ENCODE measurements at places on chromosomes 2 and 18.

DNA sequence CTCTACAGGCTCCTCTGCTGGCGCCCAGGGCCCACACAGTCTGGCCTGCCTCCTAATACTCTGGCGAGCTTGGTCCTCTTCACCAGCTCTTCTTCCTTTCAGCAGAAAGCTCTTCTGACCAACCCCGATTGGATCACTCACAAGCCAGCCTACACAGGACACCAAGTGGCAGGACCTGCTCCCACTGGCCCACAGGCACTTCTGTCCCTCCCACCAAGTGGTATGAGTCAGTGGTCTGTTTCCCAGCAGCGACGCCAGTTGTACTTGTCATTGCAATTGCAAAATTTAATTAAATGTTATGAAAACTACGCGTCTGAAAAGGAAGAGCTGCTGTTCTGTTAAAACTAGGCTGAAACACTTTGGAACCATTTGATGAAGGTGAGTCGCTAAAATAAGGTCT lies 46.7 kb downstream of the NDUFA10 start:
- DNase-seq: no peak

GRCh38 chr2:64105670-64106461 lies 38.4 kb downstream of the PELI1 start:
- DNase-seq: no peak

DNA sequence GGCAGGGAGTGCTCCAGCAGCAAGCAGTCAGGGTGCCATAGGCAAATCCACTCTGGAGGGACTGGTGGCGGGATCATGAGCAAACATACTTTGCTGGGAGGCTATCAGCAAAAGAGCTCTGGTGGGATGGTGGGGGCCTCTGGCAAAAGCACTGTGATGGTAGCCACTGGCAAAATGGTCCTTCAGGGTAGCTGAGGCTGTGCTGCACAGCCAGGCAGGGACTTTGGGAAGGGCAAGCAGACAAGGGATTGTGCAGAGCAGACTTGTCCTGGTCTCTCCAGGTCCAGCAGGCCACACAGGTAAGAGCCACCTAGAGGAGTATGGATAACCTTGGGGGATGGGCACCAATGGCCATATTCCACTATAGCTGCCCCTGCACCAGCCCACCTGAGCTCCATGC lies 129.4 kb upstream of the OTOS start:
- DNase-seq: no peak

GRCh38 chr2:48279344-48280090 lies 250.4 kb upstream of the STON1 start:
- DNase-seq: no peak

GRCh38 chr2:215141706-215142105 lies 3.3 kb upstream of the ABCA12 start:
- no peak for DNase-seq

DNA sequence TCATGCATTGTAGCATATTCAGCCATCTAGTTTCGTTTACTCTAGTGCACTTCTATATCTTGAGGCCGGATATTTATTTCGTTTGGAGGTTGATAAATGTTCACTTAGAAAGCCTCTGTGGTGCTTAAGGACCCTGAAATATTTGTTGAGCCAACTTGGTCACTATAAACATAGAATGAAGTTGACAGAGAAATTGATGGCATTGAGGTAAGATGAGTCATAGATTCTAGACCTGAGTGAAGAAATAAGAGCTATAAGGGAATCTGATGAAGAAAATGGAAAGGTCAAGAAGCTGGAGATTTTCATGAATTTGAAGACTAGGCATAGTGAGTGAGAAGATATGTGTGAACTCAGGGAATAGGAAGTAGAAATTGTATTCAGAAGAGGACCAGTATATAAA lies 35.9 kb downstream of the EPC2 start:
- DNase-seq: no peak

GRCh38 chr2:68385907-68386287 lies 20.8 kb downstream of the PLEK start:
- no peak for DNase-seq

GRCh38 chr2:55047677-55048299 lies 2.5 kb downstream of the RTN4 start:
- DNase-seq: no peak

DNA sequence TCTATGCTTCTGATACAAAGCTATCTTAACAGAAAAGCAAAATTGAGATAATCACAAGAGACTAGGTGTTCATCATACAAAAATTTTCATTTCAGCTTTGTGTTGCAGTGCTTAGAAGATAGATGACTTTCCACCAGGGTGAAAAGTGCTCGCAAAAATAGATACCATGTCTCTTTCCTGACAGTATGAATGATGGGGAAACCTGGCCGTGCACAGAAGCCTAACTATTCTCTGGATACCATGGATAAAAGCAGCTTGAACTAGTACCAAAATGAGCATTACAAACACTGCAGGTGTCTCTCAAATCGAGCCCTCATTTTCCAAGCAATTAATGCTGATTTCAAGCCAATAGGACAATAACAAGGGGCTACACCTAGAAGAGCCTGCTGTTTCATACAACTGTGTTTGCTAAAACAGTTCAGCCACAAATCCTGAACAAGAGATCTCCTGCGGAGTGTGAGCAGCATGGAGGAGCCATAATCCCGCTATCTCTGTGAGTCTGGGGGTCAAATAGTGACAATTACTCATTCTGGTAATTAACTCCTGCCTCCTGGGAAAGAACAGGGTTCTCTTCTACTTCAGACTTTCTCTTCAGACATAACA lies 507.6 kb downstream of the PID1 start:
- DNase-seq: no peak

DNA sequence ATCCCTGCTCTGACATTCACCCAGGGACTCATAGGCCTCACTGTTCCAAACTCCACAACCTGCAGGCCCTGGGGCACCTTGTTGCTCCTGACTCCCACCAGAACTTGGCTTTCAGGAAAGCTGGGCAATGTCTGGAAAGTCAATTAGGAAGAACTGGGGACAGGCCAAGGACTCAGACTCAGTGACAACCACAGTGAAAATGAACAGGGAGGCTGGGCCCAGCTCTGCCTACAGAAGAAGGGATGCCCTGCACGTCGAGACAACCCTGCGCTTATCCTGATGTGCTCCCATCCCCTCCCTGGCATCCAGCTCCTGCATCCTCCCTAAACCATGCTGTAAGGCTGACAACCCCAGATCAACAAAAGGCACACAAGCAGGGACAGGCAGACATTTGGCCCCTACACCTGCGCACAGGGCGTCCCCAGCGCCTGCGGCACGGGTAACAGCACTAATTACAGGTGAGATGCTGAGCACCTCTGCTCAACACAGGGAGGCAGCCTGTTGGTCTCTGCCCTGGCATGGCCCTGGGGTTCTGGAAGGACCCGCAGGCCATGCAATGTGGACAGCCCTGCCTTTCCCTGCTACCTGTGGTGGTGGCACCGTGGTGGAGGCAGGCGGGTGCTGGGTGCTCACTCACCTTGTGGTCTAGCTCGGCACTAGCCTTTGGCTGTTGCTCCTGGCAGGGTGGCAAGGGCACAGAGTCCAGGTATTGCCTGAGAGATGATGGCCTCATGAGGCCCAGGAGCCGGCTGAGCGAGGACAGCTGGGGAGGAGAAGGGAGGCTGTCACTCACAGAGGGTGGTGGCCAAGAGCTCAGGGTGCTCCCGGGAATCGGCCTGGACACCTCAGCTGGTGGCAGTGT lies 23.6 kb upstream of the SEMA4C start:
- DNase-seq: no peak

DNA sequence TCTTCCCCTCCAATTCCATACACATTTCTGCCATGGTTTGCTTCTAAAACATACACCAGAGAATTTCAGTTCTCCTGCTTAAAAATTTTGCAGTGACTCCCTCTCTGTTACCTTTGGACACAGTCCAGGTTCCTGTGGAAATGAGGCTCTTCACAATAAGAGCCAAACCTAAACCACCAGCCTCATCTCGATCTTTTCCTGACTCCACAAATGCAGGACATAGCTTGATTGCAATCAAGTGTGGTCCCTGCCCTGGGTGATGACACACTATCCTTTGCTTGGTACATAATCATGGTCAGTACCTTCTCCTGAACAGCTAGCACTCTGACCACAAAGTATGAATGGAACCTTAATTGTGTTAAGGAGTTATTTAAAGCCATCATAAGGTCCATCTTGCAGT lies 134.9 kb upstream of the CHAC2 start:
- DNase-seq: no peak

DNA sequence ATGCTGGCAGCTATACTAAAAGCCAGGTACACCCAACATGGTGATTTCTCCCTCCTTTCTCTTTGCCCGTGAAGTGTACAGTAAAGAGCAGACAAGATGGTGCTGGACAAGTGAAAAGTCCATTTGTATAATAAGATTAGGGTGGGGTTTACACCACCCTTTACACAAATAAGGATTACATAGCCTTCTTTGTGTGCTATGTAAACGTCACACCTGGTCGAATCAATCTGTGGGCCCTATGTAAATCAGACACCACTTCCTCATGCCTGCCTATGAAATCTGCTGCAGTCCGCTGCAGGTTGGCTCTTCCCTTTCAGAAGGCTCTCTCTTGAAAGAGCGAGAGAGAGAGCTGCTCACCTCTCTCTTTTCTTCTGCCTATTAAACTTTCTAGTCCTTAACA lies 1054.3 kb upstream of the SLC39A10 start:
- DNase-seq: no peak

DNA sequence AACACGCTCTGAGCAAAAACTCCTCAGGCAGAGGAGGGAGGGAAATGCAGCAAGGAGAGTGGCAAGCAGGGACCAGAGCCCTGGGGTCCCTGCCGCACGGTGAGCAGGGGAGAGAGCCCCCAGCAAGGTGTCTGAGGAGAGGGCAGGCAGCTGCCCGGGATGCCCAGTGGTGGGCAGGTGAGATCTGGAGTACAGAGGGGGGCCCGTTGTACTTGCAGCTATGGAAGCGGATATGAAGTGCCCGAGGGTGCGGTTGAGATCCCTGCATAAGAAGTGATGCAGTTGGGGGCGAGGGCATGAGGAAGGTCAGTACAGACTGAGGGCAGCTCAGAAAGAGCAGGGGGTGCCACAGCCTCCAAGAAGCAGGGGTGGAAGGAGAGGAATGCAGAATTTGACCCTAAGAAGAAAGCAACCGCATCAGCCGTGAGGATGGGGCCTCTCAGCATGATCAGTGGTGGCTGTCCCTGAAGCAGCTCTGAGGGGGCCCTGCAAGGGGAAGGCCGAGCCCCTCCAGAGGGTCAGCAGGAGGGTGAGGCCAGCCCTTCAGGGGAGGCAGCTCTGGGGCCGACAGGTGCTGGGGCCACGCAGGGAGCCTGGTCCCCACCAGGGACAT lies 29.4 kb downstream of the MTERF4 start:
- no peak for DNase-seq

GRCh38 chr18:36856815-36857214 lies 27.9 kb downstream of the KIAA1328 start:
- DNase-seq: no peak

- no peak for DNase-seq
Observed at GRCh38 chr2:73931531-73932500, 5.1 kb downstream of the DGUOK start.

GRCh38 chr2:173869244-173870229 lies 95.6 kb downstream of the SP3 start:
- no peak for DNase-seq

DNA sequence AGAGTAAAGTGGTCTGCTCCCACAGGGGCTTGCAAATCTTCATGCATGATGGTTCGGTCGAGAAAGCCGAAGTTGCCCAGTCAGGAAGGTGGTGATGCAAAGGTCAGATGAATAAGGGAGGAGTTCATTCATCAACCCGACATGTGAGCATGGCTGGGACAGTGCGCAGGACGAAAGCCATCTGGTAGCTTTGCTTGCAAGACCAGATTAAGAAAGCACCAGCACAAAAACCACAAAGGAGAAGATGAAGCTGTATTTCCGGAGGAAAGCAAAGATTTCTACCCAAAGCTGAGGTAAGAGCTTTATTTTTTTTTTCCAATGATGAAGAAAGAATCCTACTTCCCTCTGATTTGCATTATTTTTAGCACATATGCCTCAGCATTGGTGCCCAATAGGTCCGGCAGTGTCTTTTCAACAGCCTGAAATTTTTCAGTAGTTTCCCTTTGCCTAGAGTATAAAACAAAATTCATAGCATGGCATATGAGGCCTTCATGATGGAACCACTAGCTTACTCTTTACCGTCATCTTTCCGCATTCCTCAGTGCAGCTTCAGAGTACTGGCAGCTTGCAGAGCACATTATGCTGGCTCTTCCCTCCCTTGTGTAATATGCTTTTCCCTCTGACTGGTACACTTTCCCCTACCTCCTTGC lies 112.0 kb upstream of the THOC1 start:
- DNase-seq: no peak

GRCh38 chr2:171159372-171160118 lies 1.1 kb downstream of the TLK1 start:
- DNase-seq: peak; percentile 27

DNA sequence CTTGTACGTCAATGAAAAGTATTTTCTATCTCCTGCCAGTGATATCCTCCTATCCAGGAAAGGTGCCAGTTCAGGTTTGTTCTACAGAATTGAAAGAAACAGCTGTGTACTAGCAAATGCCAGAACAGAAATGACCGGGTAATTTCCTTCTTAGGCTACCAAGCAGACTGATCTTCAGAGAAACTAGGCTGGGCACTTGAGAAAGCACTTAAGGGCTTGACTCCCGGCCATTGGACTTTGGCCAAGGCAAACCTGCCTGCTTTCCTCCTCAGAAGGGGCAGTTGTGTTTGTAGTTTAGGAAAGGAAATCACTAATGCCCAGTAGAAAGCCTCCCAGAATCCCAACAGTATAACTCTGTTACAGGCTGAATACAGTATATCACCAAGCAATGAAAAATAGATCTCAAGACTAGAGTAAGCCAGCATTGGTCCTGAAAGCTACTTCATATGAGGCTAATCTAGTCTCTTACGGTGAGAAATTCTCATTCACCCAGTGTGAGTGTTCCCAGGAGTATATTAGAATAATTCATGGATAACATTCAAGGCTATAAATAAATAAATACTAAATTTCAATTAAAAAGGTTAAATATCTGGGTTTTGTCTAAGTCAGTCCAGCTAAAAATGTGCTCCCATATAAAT lies 43.0 kb upstream of the COL5A2 start:
- DNase-seq: no peak

DNA sequence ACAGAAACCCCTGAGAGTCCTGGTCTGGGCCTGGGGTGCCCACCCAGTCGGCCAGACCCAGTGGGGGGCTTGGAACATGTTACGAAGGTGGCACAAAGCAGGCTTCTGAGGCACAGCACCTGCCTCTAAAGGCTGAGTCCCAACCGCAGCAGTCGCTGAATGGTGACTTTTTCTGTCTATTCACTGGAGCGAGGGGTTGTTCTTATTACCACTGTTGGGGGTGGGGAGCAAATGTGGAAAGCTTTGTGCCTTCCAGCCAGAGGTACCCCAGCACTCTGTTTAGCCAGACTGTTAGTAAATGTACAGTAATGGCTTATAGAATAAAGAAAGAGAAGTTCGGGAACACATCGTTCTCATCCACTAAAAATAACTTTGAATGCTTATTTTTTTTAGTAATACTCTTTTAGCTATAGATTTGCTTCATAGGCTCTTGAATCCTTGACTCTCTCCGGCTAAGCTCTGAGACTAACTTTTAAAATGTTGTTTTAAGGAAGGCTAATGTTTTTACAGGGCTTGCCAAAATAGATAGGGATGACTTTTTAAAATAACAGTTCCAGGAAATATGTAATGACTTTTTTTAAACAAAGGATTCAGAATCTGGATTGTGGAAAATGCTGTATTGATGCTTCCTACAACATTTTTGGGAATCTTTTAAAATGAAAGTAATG lies 23.4 kb upstream of the PTPN2 start:
- no peak for DNase-seq

GRCh38 chr2:207041786-207042554 lies 102.7 kb downstream of the CPO start:
- DNase-seq: no peak

- DNase-seq: no peak
Observed at GRCh38 chr2:203948733-203949132, 12.2 kb downstream of the ICOS start.

- no peak for DNase-seq
Observed at GRCh38 chr2:135965756-135966155, 19.7 kb downstream of the DARS1 start.
